ENCODE measurements at places on chromosomes 4 and X.

GRCh38 chrX:134933911-134934310, 56.9 kb upstream of the SMIM10 start:
- DNase-seq = no peak

DNA sequence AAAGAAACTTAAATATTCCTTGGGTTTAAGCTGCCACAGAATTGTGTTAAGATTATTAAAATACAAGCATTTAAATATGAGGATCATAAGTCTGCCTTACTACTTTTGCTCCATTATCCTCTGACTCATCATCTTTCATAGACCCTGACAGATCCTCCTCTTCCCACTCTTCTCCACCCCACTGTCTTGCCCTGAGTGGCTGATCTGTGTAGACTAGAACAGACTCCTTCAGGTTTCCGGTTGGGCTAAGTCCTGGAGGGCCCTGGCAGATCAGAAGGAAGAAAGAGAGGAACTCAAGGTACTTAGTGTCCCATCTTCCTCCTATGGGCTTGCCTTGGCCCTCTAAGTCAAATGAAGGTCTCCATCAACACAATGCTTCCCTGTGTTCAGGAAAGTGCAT, 30.7 kb downstream of the PALLD start:
- no peak for DNase-seq

GRCh38 chr4:74671080-74671698, 123.1 kb downstream of the BTC start:
- DNase-seq = no peak

- no peak for DNase-seq
These were observed 211.2 kb downstream of the GBA3 start for GRCh38 chr4:22903913-22904312.

- DNase-seq = no peak
These were observed 2.7 kb upstream of the MAP3K15 start for GRCh38 chrX:19517965-19518364.

DNA sequence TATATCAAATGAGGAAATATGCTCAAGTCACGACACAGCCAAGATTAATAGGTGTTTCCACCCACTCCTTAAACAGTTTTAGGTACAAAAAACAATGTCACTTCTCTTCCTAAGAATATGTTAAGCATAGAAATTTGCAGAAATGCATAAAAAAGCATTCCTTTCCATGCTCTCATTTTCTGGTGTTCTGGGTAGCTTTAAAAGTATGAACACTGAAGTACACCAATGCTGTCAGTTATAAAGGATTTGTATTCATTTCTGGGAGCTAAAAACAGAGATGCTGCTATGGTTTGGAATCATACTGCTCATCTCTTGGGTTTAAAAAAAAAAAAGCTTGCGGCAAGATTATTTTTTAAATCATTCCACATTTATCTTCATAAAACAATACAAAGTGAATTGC, 20.8 kb downstream of the SH3RF1 start:
- no peak for DNase-seq

DNA sequence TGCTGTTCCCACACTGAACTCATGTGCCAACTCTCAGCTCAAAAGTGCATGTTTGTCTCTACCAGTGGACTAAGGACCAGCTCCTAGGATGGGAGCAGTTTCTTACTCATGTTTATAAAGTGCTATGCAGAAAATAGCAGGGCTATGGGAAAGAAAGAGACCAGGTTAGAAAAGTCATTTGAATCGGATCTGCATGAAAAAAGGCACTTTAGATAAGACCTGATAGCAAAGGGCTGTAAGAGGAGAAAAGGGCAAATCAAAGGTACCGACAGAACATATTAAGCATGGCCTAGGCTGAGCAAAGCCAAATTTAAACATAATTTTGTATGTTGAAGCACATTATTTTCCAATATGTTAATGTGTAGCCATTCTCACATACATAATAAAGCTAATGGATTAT, 362.3 kb upstream of the ZFP42 start:
- DNase-seq = no peak

- DNase-seq = no peak
These were observed 81.9 kb downstream of the ATP11C start for GRCh38 chrX:139850968-139851367.

DNA sequence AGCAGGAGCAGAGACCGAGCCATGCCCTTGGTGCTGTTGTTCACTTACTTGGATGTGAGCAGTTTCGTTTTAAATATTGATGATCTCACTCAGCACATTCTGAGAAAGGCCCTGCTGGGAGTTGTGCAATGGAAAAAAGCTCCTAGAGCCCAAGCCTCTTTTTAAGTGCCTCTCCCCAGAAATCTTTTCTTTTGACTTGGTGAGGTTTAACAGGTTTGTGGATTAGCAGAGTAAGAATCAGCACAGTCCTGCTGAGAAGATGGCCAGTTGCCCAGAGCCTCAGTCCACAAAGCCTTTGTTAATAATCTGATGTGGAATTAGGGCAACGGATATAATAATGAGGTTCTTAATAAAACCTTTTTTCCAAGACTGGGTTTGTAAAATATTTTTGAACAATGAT, 157.5 kb upstream of the ATP6AP2 start:
- no peak for DNase-seq

DNA sequence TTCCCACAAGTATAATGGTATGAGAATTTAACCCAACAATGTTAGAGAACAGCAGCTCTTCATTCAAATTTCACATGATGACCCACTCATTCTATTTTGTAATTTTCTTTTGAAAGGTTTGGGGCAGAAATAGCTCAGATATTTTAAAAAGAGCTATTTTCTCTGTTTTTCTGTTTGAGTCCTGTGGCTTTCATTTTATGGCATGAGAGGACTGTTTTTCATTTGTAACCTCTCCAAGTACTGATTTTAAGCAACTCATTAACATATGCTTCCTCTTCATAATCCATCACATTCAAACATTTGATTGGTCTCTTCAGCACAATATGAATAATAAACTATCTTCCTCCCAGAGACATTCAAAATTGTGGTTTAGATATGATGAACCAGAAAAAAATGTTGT, 129.0 kb upstream of the TEX13A start:
- no peak for DNase-seq

DNA sequence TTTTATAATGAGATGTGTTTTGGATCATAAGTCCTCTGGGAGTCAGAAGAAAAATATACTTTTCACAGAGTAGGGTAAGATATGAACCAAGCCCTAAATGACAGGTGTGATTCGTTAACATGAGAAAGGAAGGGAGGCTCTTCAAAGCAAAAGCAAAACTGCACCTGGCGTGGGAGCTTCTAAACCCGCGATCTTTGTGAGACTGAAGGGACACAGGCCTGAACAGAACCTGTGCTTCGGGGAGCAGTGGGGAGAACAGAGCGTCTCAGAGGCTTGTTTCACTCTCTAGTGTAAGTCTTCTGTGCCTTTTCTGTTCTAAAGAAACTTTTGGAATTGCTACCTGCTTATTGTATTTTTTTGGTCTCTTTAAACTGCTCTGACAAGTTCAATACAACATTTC, 30.2 kb upstream of the CYP4V2 start:
- DNase-seq = no peak

GRCh38 chrX:17535229-17535628, 160.2 kb downstream of the NHS start:
- DNase-seq = no peak

GRCh38 chrX:135516376-135516775, 4.1 kb upstream of the INTS6L start:
- DNase-seq = no peak

DNA sequence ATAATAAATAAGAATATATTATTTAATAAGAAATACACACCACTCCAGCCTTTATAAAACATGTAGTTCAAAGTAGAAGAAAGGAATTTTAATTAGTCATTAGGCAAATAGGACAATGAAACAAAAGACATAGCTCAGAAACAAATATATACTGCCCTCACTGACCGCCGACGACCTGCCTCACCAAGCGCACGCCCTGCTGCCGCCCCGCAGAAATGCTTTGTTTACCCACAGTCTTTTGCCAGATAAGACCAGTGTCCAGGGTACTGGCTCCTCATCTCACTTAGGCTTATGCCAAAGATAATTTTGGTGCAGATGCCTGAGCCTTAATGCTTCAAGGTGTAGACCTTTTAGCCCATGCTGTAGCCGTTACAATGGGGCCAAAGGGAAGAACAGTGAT, 199.5 kb downstream of the HHIP start:
- no peak for DNase-seq

- DNase-seq = no peak
These were observed 357.4 kb downstream of the STIM2 start for GRCh38 chr4:27218013-27218412.

DNA sequence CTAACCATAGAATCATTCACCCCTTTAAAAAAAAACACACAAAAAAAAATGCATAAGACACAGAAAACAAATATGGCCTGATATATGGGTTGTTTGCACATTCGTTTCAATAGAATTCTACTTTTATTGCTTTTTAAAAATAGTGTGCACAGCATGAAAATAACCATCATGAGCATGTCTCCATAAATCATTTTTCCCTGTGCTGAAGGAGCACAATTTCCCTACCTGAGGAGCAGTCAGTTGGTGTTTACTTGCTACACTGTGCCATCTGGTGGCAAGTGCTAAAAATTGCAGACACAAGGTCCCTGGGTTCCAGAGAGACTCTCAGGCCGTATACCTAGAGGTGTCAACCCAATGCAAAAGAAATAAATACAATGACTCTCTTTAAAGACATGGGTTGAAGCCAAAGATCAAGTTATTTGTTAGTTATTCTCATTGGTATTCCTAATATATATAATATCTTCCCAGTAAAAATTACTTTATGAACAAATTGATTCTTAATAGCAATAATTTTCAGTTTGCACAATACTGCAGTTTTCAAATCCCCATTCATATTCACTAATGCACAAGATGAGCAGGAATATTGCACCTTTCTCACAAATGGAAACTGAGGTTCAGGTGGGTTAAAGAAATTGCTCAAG, 551.4 kb downstream of the IQCM start:
- no peak for DNase-seq

- no peak for DNase-seq
These were observed 253.5 kb downstream of the PCDH10 start for GRCh38 chr4:133402616-133403015.

- no peak for DNase-seq
These were observed 683.8 kb upstream of the PABPC4L start for GRCh38 chr4:134885436-134885835.

- DNase-seq = no peak
These were observed 209.3 kb downstream of the UGT8 start for GRCh38 chr4:114807759-114808404.

GRCh38 chr4:17103231-17103630, 204.8 kb upstream of the LDB2 start:
- DNase-seq = no peak

DNA sequence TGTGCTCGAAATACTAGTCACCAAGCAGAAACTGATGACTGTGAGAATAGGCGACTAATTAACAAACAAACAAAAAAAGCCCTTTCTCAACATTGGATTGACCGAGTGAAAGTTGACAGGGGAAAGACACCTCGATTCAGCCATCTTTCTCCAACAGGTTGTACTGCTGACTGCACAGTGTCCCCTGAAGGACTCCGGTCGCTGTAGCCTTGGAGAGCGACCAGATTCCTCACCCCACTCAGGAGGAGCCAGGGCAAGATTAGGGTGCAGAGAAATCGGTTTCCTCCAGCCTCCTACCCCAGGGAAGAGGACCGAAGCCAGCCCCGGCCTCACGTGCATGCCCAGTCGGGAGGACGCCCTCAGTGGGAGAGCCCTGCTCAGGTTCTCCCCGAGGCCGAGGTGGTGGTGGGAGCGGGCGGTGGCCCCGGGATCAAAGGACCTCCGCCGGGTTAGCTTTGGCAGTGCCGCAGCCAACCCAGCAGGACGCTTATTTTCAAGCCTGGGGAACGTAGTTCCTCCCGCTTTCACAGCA, 1.1 kb upstream of the RAP1GDS1 start:
- DNase-seq = peak; percentile 21

DNA sequence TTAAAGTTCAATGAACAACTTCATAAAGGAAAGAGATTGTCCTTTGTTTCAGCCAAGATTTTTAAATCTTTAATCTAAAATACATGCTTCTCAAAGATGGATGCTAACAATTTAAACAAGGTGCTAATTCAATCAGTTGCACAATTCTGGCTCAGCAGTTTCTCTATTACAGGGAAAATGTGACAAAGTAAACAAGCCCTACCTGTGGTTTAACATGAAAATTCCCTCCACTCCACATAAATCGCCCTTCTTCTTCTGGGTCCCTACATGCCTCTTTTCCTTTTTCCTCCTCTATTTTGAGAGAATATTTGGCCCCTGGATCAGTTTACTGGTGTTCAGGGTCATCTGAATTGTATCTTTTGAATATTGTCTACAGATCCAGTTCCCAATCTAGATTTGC, 80.6 kb downstream of the FRYL start:
- no peak for DNase-seq

GRCh38 chr4:168167714-168168284, 75.5 kb downstream of the ANXA10 start:
- no peak for DNase-seq

- no peak for DNase-seq
These were observed 99.1 kb downstream of the AFF1 start for GRCh38 chr4:87033902-87034301.

DNA sequence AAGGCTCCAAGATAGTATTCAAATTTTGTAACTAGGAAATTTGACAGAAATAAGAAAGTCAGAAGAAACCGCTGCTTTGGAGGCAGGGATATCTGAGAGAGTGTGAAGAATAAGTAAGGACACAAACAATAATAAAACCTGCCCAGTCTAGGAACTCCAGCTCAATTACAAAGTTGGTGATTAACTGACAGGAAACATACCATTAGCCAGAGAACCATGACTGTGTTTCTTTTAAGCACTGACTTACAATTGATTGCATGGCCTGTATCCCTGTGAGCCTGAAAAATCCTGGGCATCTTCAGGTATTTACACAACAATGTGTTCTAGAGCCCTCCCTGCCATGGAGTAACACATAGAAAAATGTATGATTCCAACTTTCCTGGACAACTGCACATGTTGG, 127.4 kb downstream of the GRIA3 start:
- no peak for DNase-seq

DNA sequence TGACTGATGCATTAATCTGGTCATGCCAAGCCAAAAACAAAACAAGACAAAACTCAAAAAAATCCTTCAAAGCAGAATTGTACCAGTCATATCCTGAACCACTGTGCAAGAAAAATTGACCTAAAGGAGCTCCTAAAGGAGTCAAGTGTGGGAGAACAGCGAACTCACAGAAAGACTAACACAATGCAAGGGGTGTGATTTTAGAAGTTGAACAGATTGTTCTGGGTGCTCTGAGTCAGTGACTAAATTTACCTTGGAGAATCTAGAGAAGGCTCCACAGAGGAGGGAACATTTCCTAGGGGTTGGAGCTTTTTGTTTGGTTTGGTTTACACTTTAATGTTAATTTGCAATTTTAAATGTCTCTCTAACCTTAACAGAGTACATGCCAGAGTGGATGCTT, 48.9 kb upstream of the PHF8 start:
- no peak for DNase-seq

- no peak for DNase-seq
These were observed 157.9 kb downstream of the DHRSX start for GRCh38 chrX:2342874-2343273.

DNA sequence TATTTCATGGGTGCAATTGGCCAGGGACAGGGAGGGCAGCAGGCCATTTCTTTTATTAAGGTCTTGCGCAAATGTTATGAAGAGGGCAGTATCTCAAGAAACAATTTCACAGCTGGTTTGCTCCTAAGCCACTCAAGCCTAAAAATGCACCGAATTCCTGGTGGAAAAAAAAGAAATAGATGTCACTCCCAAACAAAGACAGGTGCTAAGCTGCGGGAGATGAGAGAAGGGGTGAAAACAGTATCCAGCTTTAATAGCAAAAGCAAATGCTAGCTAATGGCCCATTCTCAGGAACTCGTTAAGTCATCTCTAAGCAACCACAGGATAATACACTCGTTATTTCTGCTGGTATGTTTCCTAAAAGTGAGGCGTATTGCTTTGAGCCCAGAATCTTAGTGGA, 116.4 kb downstream of the ARX start:
- DNase-seq = no peak

- DNase-seq = no peak
These were observed 130.7 kb downstream of the IL1RAPL2 start for GRCh38 chrX:104696667-104697066.
